ENCODE measurements at places on chromosomes 2 and 18. TPM values are rescaled to one million over a fixed set of nuclear protein-coding genes. Genes with fewer than 3 reads are reported as not detected.

The ABCG8 gene
- not detected for total RNA-seq

The SLC4A5 gene
- 1.8 TPM for total RNA-seq

GRCh38 chr2:54952425-54952824, 97.8 kb downstream of the RTN4 start:
- DNase-seq, result no peak

The PKDCC gene
- total RNA-seq, result 0.28 TPM

DNA sequence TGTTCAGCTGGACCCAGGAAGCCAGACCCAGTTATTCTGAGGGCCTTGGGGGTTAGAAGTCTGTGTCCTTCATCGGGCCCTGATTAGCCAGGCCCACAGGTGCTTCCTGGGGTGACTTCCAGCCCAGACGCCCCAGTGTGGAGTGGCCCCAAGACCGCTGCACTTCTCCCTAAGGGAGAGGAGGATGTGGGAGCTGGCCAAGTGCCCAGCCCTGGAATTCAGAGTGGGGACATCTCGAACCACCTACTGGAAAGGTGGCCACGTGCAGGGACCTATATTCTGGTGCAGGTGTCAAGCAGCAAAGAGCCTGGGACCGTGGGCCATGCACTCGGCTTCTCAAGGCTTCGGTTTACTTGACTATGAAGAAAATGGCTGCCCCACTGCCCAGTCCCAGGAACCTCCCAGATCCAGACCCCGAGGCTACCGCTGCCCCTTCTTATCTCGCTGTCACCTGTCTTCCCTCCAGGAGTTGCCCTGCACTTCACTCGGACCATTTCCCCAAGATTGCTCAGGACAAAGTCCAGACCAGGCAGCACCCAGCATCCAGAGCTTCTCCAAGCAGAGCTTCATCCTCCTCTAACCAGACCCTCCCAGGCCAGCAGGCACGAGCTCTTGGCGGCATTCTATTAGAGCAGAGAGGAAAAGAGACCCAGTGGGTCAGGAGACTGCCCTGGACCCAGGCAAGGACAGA, 142.8 kb upstream of the ID2 start:
- DNase-seq, result no peak

GRCh38 chr2:205744074-205744591, 61.8 kb downstream of the NRP2 start:
- DNase-seq, result no peak

- DNase-seq, result no peak
Measured at GRCh38 chr2:84477886-84478285, 18.8 kb upstream of the SUCLG1 start.

The ACKR3 gene
- 1.6 TPM for total RNA-seq

DNA sequence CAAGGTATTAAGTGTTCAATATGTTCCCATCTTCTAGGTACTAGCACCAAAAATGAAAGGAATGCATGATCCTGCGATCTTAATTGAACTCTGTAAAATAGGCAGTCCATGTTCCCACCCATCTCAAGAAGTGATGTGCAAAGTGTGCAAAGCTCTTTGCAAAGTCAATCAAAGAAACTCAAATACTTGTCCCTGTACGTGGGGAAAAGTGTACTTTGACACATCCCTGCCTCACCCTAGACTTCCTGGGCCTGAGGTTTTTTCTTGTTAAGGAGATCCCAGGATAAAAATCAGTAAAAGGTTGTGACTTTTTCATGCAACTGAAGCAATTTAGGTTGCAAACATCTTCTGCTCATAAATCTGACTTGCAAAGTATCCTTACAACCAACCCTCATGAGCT, 25.3 kb downstream of the HNRNPA3 start:
- no peak for DNase-seq

DNA sequence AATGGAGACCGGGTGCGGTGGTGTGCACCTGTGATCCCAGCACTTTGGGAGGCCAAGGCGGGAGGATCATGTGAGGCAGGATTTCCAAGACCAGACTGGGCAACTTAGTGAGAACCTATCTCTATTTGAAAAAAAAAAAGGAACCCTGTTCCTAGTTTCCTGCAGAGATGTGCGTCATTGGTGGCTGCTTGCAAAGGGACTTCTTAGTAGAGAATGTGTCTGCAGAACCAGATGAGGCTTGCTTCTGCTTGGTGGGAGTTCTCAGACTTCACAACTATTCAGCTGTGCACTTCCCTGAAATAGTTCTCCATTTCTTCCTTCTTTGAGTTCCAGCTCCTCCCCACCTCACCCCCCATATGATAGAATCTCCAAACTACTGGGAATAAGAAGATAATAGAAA, 22.3 kb downstream of the ZCCHC2 start:
- DNase-seq, result no peak

DNA sequence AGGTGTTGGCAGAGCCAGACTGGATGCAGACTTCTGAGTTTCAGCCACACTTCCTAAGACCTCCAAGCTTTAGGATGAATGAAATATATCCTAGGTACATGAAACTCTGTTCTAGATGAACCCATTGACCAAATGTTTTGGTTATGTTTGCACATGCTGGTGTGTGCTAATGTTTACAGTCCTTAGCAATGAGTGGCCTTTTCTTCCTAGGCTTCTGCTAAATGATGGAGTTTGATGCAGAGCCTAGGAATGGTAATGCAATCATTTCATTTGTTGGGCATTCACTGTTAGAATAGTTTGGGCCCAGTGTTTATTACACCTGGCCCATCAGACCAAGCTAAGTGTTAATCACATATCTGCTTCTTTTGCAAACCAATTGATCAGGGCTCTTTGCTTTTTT, 464.7 kb downstream of the MEIS1 start:
- no peak for DNase-seq

The BZW1 gene
- total RNA-seq, result 533 TPM

DNA sequence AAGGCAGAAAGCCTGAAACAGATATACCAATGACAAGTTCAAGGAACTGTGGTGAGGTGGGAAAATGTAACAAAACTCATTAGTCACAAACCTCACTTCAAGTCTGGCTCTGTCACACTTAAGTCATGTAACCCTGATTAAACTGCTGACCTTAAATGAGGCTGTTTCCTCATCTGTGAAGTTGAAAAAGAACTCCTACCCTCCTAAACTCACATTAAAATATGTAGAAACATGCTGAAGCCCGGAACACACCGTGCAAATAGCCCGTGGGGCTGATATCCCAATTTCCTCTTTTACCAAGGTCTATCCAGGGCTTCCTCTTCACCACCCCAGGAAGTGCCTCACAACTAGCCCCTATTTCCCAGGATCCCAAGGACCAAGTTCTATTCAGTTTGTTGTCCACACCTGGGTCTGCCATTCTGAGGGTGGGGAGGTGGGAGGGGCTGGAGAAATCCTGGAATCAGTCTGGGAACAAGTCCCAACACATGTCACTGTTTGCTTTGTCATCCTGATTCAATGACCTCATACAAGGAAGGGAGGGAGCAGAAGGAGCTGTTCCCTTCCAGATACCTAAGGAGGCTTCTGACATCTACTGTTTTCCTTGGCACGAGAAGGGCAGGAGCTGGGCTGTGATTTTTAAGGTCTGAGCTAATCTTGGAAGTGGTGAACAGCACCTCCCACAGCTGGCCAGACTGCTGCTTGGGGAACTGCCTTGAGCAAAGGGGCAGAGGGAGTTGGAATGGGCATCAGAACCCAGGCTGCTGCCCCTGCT, 42.3 kb downstream of the SLC4A1AP start:
- DNase-seq, result no peak

GRCh38 chr2:74414881-74415761, 6.3 kb downstream of the C2orf81 start:
- no peak for DNase-seq

DNA sequence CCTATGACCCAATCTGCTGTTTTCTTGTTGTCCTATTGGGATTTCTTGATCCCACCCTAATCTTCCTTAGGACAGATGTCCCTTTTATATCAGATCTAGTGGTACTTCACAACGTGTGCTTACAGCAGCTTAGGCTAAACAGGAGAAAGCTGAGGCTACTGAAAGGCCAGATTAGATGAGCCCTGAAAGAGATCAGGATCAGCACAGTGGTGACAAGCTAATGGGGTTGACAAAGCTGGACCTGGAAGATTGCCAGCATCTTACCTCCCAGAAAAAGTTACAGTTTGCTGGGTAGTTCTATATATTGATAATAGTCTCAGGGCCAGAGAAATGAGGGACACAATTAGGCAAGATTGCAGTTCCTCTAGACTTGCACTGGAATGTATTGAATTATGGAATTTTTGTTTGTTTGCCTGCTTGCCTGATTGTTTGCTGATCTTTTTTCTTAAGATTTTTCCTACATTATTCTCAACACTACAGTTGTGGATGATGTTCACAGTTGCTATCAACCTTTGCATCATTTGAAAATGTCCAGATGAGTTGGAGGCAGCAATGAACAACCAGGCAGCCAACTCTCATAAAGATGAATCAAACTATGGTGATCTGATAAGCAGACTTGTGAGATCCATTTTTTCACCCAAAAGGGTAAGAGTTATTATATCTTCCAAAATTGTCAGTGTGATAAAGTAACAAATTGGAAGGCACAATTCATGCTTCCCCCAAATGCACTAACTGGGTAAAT, 49.1 kb upstream of the PIK3C3 start:
- DNase-seq, result no peak

- DNase-seq, result no peak
Measured at GRCh38 chr2:105397025-105397722, 1.7 kb downstream of the FHL2 start.

- no peak for DNase-seq
Measured at GRCh38 chr2:126792993-126793392, 105.7 kb upstream of the TEX51 start.

GRCh38 chr2:222864296-222864695, 3.5 kb downstream of the ACSL3 start:
- no peak for DNase-seq

The GATA6 gene
- total RNA-seq, result 0.11 TPM

The DHRS9 gene
- total RNA-seq, result 0.37 TPM

The OSBPL6 gene
- total RNA-seq, result 1.6 TPM

GRCh38 chr2:38147333-38148121, 71.6 kb upstream of the CYP1B1 start:
- DNase-seq, result no peak

- DNase-seq, result no peak
Measured at GRCh38 chr18:58758046-58758445, 86.8 kb downstream of the MALT1 start.

DNA sequence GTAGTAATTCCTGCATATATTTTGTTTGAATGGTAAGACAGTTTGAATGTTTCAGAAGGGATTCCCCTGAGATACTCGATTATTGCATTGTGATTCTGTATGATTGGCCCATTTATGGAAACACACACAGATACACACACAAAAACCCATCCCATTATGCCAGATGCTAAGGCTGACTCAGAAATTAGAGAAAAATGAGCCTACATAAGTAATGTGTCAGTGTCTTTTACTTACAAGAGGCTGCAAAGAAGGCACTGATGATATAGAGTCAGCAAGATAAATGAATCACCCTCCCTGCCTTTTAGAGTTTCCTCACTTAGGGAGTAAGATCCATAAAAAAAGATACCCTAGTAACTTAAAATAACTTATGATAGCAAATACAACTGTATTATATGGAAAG, 1481.1 kb upstream of the ACVR2A start:
- no peak for DNase-seq

The COL5A2 gene
- total RNA-seq, result 1.2 TPM

- DNase-seq, result no peak
Measured at GRCh38 chr2:42754021-42754775, 9.7 kb downstream of the OXER1 start.

The ARHGAP28 gene
- total RNA-seq, result not detected

GRCh38 chr2:78890935-78891334, 134.6 kb upstream of the REG3G start:
- no peak for DNase-seq

DNA sequence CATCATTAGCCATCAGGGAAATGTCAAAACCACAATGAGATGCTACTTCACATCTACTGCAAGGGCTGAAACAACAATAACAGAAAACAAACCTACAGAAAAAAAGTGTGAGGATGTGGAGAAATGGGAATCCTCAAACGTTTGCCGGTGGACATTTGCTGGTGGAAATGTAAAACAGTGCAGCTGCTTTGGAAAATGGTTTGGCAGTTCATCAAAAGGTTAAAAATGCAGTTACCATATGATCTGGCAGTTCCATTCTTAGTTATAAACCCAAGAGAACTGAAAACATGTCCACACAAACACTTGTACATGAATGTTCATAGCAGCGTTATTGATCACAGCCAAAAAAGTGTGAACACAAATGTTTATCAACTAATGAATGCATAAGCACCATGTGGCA, 44.2 kb downstream of the PROC start:
- no peak for DNase-seq

The ANKRD30B gene
- total RNA-seq, result not detected

- no peak for DNase-seq
Measured at GRCh38 chr2:30385327-30385726, 61.7 kb upstream of the LCLAT1 start.

DNA sequence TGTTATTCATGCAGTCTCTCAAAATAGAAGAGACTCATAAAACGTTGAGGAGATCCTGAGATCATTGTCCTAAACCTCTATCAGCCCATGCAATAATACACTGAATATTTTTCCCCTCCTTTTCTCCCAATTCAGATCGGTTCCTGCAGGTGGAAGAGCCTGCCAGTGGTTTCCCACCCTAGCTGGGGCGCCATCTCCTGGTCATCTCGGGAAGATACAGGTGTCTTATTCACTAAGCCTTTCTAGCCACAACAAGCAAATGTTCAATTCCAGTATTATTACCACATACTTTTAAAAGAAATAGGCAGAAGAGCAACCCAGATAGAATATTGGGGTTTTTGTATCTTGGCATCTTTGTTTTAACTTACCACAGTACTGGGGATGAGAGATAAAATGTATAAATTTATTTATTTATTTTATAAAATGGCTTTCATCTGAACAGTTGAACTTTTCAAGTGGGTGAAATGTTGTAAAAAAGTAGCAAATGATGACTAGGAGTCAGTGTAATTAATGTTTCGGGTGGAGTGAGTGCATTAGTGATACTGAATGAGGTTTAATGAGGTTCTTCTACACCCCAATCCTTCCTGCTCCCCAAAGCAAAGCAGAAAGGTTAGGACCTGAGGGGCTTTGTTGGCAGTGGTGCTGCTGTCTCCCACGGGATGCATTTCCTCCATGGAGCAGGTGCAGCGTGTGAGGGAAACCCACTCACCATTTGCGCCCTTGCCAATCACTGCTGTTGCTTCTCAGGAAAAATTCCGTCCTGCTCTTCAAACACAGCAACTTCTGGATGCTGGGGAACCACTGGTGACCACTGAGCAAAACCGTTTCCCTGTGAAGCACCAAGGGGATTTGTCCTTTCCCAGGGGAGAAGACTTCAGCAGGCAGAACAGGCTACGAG, 147.1 kb upstream of the FHL2 start:
- peak; percentile 45 for DNase-seq

GRCh38 chr2:36395866-36396265, 40.3 kb downstream of the CRIM1 start:
- DNase-seq, result no peak

DNA sequence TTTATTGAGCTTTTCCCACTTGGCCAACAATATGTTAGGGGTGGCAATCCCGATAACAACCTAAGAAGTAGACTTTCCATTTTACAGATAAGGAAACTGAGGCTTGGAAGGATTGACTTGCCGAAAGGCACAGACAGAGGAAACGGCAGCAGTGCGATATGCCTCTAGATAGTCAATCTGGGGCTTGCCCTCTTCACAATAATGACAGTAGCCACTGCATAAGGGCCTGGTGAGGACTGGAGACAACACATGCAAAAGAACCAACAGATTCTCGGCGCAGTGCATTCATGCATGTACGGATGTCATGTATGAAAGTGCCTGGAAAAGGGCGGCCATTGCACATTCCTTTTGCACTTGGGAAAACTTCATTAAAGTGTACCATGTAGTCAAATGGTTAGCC, 811.2 kb downstream of the RNF144A start:
- no peak for DNase-seq

The RMND5A gene
- total RNA-seq, result 57.7 TPM

The BOLL gene
- not detected for total RNA-seq
